ENCODE measurements at places on chromosomes 12 and 14. TPM values are rescaled to one million over a fixed set of nuclear protein-coding genes. Genes with fewer than 3 reads are reported as not detected.

DNA sequence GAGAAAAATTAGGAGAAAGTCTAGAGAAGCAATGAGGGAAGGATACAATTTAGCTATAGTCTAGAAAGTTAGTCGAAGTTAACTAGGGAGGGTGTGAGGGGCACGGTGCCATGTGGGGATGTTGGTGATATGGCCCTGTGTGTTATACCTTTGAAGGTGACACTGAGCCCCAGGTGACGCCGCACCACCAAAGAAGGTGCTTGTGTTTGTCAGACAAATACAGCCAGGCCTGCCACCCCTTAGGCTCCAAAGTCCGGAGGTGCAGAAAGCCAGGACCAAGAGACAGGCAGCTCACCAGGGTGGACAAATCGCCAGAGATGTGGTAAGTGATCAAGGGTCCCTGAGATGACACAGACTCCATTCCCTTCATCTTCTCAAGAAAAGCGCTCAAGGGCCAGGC, 1.1 kb downstream of the C1S start:
- DNase-seq: no peak

- no peak for DNase-seq
Measured at GRCh38 chr14:68408680-68409079, 384.2 kb downstream of the ZFP36L1 start.

DNA sequence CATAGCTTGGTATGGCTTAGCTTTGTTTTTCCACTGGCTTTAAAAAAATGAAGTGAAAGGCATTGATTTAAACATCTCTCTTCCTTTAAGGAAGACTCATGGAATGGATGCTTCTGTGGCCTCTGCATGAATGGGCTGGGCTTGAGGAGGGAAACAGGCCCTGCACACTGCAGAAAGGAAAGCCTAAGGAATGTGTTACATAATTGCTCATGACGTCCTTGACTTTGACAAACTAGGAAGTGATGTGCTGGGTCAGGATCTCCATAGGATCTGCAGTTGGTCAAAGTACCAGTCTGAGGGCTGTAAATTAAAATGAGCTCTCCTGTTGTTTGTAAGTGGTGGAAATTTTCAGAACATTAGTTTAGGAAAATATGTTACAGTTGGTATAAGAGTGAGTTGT, 12.7 kb downstream of the SAMD4A start:
- DNase-seq: no peak

Gene CLEC2A
- total RNA-seq: not detected
